ENCODE measurements at places on chromosomes 1 and 21. TPM values are rescaled to one million over a fixed set of nuclear protein-coding genes. Genes with fewer than 3 reads are reported as not detected.

Gene CFHR1
- total RNA-seq: not detected

GRCh38 chr21:32245971-32246370, 32.9 kb downstream of the MIS18A start:
- DNase-seq: no peak

Gene C1orf94
- total RNA-seq: not detected

DNA sequence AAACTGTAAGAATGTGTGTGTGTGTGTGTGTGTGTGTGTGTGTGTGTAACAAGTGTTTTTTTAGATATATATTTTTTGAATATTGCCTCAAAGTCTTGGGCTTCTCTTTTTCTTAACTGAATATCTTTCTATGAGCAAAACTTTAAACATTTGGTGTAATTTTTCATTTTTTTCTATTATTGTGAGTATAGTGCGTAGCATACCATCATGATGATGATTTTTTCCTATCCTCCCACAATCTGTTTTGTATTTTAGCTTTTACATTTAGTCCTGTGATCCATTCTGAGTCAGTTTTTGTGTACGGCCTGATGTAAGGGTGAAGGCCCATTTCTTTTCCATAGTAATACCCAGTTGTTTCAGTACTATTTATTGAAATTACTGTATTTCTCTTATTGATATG, 680.6 kb downstream of the TTLL7 start:
- DNase-seq: no peak

GRCh38 chr1:63960326-63960725, 186.5 kb downstream of the ROR1 start:
- no peak for DNase-seq

Measured in type B pancreatic cell (in vitro differentiated cells).